ENCODE measurements at places on chromosomes 2 and 18. TPM values are rescaled to one million over a fixed set of nuclear protein-coding genes. Genes with fewer than 3 reads are reported as not detected.

Gene KIDINS220
- 24.3 TPM for total RNA-seq

Gene ZBTB7C
- 1.4 TPM for total RNA-seq

Gene SPATA3
- total RNA-seq = not detected

Gene CD226
- 134 TPM for total RNA-seq

Gene GKN2
- not detected for total RNA-seq

Gene SLC11A1
- total RNA-seq = 0.05 TPM

Gene LINC00305
- not detected for total RNA-seq
